ENCODE measurements at places on chromosomes 16 and 17.
A peak's percentile ranks its signal among the peaks of the same experiment; 100 is the strongest.

GRCh38 chr17:81173052-81173761 is 7.2 kb upstream of the AATK start:
- DNase-seq: no peak

GRCh38 chr16:13453325-13453724 is 466.6 kb upstream of the ERCC4 start:
- DNase-seq: no peak

GRCh38 chr17:41728056-41728455 is 6.4 kb downstream of the HAP1 start:
- DNase-seq: no peak

DNA sequence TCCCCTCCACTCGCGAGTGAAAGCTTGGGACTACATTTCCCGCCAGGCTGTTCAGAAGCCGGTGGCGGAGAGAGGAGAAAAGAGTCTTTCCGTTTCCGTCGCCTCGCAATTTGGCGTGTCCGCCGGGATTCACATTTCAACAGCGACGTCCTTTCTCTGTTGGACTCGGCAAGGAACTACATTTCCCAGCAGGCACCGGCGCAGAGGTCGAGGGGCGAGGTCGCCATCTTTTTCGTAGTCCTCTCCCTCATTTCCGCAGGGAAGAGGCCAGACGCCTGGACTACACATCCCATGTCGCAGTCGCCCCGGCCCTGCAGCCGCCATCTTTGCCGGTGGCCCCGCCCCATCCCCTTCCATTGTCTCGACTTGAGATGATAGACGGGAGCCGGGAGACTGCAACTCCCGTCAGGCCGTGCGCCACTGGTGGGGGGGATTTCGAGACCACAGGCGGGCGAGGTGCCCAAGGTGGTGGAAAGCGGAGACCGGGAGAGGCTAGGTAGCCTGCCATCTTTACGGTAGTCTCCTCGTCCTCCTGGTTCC is 882 bp upstream of the FBXL19 start:
- peak; percentile 100 for DNase-seq

- DNase-seq: no peak
Measured at GRCh38 chr16:22627043-22627442, 116.4 kb downstream of the NPIPB5 start.

GRCh38 chr16:54645345-54645744 is 285.3 kb upstream of the IRX5 start:
- DNase-seq: no peak

DNA sequence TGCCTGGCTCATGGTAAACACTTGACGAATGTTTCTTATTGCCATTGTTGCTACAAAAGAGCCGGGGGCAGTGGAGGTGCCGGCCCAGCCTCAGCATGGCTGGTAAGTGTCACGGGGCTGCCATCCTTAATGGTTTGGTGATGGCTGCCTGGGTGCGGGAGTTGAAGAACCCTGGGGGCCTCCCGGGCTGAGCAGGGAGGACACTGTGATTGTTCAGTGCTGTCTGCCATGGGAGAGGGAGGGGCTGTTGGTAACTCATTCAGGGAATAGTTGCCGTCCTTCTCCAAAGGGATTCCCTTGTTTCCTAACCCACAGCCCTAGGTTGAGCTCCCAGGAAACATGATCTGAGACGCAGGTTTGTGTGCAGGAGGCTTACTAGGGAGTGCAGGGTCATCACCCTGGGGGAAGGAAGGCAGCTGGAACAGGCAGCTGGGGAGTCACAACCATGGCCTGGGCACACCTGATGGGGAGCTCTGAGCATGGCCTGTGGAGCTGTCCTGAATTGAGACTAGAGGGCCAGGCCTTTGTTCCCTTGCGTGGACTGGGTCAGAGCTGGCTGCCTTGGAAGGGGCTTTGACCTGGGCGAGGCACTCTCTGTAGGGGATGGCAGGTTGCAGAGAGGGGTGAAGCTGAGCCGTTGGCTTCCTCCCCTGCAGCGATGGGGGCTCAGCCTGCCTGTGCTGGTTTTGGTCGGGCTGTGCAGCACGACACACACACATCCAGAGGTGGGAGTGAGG is 85.7 kb downstream of the PLCG2 start:
- no peak for DNase-seq

- DNase-seq: no peak
Measured at GRCh38 chr17:49567104-49567521, 8.6 kb upstream of the NXPH3 start.

DNA sequence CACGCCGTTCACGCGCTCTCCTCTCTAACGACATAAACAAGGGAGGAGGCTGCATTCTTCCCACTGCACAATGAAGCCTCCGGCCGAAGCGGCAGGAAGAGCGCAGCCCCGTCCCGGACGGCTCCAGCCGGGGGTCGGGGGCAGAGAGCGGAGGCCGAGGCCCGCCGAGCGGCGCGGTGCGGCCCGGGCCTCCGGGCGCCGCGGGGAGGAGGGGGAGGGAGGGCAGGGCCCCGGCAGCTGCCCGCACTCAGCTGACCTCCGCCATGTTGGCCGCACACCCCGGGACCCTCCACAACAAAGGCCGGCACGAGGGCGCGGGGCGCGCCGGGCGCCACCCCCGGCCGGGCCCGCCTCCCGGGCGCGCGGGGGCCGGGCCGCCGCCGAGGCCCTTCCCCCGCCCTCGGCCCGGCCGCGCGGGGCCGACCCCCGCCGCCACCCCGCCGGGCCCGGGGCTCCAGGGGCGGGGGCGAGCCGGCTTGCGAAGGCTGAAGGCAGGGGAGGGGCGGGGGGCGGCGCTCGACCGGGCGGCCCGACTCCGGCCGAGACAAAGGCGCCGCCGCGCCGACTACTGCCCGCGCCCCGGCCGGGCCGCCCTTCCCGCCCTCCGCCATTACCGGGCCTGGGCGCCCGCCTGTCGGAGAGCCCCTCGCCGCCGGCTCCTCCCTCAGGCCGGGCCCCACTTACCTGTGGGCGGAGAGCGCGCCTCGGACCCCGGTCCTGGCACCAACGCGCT is 527 bp downstream of the SIAH1 start:
- DNase-seq: no peak

- no peak for DNase-seq
Measured at GRCh38 chr16:86826941-86827340, 248.6 kb downstream of the FOXL1 start.

GRCh38 chr17:78121801-78122215 is 6.7 kb downstream of the TMC6 start:
- DNase-seq: no peak

DNA sequence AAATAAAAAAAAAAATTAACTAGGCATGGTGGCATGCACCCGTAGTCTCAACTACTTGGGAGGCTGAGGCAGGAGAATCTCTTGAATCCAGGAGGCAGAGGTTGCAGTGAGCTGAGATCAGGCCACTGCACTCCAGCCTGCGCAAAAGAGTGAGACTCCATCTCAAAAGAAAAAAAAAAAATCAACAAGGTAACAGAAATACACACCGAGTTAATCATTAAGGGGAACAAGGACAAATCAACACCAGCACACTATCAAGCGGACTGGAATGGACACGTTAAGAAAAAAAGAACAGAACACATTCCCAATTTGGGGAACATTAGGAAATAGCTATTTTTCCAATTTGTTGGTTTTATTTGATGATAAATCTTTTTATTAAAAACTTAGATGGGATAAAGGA is 28.4 kb upstream of the GLG1 start:
- DNase-seq: no peak

GRCh38 chr17:65538675-65539529 is 22.5 kb downstream of the AXIN2 start:
- no peak for DNase-seq

DNA sequence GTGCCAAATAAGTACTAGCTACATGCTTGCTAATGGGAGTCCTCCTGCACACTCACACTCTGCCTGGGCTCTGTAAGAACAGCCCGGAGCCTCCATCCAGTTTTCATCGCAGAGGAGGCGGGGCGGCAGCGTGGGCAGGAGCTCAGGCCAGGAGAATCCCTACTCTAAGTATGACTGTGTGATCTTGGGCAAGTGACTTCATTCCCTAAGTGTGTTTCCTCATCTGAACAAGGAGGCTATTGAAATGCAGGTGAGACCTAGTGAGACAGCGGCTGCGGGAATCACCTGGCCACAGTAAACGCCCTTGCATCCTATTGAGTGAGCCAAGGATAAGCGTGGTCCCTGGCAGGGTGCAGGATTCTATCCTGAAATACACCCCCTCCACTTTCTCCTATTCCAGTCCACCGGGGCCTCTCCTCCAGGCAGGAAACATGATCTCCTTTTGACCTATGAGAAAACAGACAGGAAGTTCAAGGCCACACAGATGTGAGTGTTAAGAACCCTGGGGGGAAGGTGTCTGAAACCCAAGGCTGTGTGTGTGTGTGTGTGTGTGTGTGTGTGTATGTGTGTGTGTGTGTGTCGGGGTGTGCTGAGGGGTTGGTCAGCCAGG is 5.2 kb upstream of the RAI1 start:
- DNase-seq: no peak

GRCh38 chr17:67491681-67492024 is 114.6 kb downstream of the PITPNC1 start:
- DNase-seq: no peak
